ENCODE measurements at places on chromosomes 12 and 14.

DNA sequence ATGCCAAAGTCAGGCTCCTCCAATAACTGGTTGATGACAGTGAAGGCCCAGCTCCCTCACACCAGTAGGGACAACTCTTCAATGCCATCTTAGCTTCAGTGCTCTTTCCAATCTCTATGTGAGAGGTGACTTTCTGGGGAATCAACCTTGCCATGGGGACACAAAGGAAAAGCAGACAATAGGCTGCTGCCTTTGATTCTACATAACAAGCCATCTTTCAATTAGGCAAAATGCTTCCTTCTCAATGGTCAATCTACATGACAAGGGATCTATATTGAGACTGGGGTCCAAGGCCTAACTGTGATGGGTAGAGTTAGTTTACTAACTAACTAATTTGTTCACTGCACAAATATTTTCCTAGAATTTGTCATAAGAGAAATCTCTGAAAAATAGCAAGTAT is 1417.5 kb upstream of the SEL1L start:
- DNase-seq, result no peak

GRCh38 chr14:79951572-79951971 is 259.7 kb downstream of the DIO2 start:
- DNase-seq, result no peak

- no peak for DNase-seq
These were observed 149.6 kb upstream of the DYRK2 start for GRCh38 chr12:67498991-67499390.

DNA sequence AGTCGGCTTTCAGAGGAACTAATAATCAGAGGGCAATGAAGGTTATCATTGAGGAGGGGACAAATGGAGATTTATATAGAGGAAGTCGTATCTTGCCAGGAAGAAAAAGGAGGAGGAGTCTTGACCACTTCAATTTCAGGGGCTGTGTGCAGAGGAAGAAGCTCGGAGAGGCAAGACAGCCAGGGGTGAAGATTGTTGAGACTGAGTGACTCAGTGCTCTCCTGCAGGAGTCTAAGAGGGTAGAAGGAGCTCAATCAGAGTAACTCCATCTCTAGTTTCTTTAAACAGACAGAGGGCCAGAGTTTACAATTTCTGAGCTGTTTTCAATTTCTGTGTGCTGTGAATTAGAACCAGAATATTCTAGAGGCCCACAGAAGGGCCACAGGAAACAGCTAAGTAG is 439.3 kb upstream of the PRICKLE1 start:
- no peak for DNase-seq

DNA sequence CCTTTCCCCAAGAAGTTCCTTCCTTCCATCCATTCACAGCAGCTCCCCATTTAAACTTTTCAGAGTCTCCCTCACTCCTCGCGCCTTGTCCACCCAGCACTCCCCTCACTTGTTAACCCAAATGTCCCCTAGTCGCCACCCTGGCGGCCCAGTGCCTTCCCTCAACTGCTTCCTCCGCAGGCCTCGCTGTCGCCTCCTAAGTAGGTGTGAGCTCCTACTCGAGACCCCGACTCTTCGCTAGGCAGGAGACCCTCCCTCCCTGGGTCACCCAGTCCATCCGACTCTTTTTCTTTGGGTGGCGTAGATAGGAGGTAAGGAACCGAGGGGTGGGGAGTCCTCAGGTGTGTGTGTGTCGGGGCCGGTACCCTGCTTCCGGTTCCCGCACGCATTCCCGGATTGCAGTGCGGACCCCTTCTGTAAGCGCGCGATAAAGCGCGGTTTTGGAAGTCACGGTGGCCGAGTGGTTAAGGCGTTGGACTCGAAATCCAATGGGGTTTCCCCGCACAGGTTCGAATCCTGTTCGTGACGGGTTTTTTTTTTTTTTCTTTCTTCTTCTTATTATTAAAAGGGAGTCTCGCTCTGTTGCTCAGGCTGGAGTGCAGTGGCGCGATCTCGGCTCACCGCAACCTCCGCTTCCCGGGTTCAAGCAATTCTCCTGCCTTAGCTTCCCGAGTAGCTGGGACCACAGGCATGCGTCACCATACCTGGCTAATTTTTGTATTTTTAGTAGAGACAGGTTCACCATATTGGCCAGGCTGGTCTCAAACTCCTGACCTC is 823 bp upstream of the SMARCC2 start:
- peak; percentile 79 for DNase-seq

- DNase-seq, result no peak
These were observed 13.4 kb downstream of the CKAP4 start for GRCh38 chr12:106234449-106234848.

DNA sequence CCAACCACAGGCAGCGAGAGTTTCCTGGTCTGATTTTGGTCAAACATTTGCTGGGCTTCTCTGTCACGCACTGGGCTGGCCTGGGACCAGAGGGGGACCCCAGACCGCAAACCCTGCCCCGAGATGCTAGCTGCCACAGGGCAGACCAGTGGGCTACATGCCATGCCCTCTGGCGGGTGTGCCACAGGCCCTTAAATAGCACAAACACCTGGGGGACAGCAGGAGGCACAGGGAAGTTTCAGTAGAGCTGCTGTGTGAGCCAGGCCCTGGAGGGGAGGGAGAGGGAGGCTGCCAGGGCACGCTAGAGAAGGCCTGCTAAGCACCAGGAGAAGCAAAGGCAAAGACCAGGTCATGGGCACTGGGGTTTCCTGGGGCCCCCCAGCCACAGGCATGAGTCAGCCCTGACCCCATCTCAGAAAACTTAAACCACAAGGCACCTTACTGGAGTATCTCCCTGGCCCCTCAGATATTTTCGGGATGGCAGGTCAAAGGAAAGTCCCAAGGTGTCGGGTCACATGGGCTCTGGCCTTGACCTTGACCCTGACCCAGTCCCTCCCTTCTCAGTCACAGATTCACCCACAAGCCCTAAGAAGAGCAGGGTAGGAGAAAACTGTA is 29.2 kb downstream of the ITPK1 start:
- no peak for DNase-seq

DNA sequence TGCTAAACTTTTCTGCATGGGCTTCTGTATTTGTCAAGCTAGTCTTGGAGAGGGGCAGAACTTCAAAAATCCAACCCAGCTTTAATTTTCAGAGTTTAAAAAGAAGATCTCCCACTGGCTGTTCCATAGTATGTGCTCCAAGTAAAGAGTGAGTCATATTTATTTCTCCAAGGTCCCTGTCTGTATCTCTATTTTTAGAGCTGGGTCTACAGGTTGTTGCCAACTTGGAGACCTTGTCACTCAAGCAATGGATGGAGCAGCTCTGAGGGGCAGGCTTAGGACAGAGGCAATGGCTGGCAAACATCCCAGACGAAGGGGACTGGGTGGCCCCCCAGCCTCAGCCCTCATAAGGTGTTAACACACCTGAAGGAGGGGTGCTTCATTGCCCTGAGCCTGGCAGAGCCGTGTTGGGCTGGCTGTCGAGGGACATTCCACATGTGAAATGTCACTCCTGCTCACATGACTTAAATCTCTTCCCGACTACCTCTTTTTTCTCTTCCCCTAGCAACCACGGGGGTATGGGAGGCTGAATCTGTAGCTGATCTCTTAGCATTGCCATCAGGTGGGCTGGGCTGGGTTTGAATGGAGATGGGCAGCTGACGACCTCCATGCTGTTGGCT is 103.1 kb downstream of the SMOC1 start:
- no peak for DNase-seq
